ENCODE measurements at places on chromosomes 12 and 14. TPM values are rescaled to one million over a fixed set of nuclear protein-coding genes. Genes with fewer than 3 reads are reported as not detected.
A peak's percentile ranks its signal among the peaks of the same experiment; 100 is the strongest.

TMEM121 gene
- 2.9 TPM for total RNA-seq

DNA sequence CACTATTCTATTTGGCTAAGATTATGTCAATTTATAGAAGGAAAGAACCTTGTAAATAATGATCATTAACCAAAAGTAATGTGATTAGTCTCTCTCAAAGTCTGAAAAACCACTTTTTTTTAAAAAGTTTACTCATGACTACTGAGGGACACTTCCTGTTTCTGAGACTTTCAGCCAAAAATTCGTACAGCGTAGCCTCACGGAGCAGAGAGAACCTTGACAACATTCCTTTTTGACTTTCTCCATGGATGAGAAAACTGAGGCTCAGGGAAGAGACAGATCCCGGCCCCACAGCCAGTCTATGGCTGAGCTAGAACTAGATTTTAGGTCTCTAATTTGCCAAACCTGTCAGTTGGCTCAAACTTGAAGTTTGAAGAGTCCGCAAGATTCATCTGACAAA lies 68.2 kb downstream of the DAD1 start:
- no peak for DNase-seq

- DNase-seq: no peak
Measured at GRCh38 chr14:24713404-24713803, 79.4 kb upstream of the GZMB start.

GRCh38 chr12:104501660-104502059 lies 44.9 kb downstream of the CHST11 start:
- DNase-seq: no peak

- no peak for DNase-seq
Measured at GRCh38 chr14:105878125-105878524, 351.7 kb downstream of the TMEM121 start.

HOXC11 gene
- 2.9 TPM for total RNA-seq

DNA sequence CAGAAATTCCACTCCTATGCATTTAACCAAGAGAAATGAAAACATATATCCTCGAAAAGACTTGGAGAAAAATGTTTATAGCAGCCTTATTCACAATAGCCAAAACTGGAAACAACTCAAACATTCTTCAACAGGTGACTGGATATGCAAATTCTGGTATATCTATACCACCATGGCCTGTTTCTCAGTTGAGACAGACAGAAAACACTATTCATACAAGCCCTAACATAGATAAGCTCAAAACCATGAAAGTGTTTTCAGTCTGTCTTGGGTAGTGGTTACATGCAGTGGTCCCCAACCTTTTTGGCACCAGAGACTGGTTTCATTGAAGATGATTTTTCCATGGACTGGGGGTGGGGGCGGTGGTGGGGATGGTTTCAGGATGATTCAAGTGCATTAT lies 83.8 kb downstream of the SRGAP1 start:
- DNase-seq: no peak

GRCh38 chr12:102479099-102479885 lies 1.1 kb downstream of the IGF1 start:
- peak; percentile 36 for DNase-seq

ZFHX2 gene
- total RNA-seq: under 0.01 TPM
